ENCODE measurements at places on chromosomes 5 and 9.

DNA sequence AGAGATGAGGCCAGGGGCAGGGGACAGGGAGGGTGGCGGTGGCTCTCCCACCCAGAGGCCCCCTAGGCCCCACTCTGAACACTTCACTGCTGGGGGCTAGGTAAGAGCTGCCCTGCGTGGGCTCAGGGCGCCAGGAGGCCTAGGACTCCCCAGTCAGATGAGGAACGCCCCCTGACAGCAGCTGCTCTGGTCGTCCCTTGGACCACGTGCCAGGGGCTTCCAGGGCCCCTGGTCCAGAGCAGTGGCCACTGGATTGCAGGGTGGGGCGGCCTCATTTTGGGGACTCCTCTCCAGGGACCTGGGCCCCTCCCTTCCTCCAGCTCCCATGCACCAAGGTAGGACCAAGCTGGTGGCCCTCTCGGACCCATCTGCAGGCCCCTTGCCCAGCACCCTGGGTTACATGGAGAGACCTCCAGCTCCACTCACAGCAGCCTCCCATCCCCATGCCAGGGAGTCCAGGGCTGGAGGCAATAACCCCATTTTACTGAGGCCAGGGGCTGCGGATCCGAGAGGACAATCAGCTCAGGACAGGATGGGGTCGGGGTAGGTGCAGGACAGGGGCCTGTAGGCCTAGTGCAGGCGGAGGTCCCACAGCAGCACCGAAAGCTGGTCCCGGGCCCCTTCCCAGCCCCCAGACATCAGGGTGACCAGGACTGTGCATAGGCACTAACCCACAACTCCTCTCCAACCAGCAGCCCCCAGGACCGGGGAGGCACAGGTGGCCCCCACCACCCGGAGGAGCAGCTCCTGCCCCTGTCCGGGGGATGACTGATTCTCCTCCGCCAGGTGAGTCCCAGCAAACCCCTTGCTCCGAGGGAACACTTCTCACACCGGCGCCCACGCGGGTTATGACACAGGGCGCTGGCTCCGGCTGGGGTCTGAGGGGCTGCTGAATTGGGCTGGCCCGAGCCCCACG is 1.5 kb downstream of the EGFL7 start:
- no peak for DNase-seq

GRCh38 chr5:172243302-172243701 is 40.3 kb downstream of the UBTD2 start:
- DNase-seq = no peak

- DNase-seq = no peak
Measured at GRCh38 chr5:136036293-136036911, 7.6 kb downstream of the TGFBI start.

DNA sequence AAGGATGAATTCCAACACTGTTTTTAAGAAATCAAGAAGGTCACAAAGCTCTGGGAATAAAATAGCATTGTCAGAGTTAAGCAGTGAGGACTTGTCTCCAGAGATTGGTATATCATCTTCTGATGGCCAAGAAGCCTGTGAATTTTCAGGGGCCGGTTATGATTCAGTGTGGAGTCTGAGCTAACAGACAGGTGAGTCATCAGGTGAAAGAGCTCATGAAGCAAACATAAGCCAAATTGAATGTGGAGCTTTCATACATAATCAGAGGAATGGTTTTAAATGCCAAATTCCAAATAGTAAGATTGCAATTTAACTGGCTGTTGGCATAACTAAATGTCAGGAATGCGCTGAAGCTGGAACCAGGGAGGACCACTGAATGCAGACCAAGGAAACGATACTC is 494.2 kb downstream of the MTRR start:
- no peak for DNase-seq
